CD4-positive, CD25-positive, alpha-beta regulatory T cell (primary cell): ENCODE measurements at places on chromosomes 12 and 14.

GRCh38 chr12:180445-180844, 33.5 kb downstream of the SLC6A12 start:
- no peak for DNase-seq

DNA sequence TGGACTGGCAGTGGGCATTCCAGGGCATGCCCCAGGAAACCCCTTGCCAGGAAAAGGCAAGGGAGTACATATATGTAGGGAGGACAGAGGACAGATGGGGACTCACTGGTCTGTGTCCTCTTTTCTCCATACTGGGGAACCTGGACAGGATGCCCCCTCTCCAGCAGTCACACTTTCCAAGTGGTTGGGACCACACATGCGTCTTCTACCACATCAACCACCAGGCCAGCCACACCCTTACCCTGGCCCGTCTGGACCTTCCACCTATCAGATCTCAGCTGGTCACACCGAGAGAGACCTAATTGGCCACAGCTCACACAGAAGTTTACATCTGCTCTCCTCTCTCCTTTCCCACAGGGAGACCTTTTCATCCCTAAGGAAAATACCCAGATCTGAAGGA, 8.3 kb downstream of the ANKRD33 start:
- no peak for DNase-seq

GRCh38 chr14:89040080-89040459, 215.6 kb downstream of the TTC8 start:
- DNase-seq = no peak

GRCh38 chr12:92574911-92575570, 127.7 kb upstream of the PLEKHG7 start:
- DNase-seq = no peak

GRCh38 chr14:66137081-66137480, 349.1 kb upstream of the CCDC196 start:
- no peak for DNase-seq

GRCh38 chr14:101192661-101193000, 289.1 kb upstream of the RTL1 start:
- no peak for DNase-seq

DNA sequence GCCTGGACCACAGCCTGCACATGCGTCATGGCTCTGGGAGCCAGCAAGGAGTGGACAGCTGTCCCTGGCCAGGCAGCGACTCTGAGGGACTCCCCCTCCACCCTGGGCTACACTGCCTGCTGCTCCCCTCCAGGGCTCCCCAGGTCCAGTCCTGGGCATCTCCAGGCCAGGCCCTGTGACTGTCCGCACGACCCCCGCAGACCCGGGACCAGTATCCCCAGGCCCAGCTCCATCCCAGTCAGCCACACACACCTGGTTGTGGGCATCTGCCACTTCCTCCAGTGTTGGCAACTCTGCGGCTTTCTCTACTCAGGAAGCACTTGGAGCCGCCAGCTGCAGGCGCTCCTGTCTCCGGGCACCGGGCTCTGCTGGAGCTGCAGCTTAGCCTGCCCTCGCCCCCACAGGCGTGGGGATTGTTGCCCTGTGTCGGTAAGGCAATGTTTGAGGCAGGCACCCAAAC, 2.4 kb downstream of the ULK1 start:
- DNase-seq = no peak

DNA sequence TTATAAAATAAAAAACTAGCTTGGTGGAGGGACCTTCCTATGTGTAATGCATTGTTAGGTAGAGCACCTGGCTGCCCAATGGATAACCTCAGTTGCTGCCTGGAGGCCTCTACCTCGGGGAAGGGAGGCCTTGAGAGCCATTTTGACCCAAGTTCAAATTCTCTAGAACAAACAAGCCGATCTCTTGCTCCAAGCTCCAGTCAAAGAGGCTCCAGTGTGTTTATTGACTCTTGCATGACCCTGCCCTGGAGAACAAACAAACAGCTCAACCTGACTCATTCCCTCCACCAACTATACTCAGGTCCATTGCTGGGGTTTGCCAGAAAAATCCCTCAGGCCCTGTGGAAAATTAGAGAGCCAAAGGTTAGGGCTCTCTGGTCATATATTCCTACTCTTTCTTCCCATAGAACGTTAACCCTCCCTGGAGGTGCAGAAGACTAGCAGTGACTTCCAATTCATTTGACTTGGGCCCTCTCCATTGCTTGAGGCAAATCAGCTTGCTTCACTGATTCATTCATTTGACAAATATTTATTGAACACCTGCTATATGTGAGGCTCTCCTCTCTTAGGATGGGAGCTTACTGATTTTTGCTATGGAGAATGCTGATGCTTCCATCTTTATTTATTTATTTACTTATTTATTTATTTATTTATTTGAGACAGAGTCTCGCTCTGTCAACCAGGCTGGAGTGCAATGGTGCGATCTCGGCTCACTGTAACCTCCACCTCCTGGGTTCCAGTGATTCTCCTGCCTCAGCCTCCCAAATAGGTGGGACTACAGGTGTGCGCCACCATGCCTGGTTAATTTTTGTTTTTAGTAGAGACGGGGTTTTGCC, 73.7 kb upstream of the CISTR start:
- DNase-seq = no peak

GRCh38 chr12:63387771-63388170, 236.8 kb upstream of the AVPR1A start:
- no peak for DNase-seq

DNA sequence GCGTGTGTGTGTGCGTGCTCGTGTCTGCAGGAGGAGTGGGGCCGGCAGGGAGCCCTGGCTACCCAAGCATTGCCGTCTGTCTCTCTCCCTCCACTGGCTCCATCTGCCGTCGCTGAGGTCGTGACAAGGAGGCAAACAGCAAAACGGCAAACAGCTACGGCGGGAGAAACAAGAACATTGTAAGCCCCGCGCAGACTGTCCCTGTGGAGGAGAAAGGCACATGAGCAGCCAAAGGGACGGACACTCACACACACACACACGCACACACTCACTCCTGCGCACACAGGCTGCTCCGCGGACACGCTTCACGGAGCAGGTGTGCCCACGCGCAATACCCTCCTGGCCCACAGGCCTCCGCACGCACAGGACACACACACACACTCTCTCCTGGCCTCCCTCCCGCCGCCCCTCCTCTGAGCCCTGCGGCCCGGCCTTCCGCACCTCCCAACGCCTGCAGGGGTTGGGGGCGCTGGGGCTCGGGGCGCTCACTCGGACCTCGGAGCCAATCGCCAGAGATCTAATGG, 905 bp downstream of the CISTR start:
- DNase-seq = no peak

DNA sequence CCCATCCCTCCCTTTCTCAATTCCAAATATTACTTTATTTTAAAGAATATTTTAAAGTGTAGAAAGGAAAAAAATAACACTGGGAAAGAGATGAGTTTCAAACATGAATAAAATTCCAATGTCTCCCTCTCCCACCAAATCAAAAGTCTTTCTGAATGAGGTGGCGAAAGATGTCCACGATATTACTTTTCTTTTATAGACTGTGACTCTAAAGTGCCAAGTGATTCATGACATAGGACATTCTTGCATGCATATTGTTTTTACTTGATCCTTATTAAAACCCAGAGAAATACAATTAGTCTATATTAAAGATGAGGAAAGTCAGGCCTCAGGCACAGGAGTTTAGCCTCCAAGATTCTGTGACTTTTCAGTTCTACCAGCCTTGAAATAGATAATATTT, 16.0 kb upstream of the LUM start:
- DNase-seq = no peak

DNA sequence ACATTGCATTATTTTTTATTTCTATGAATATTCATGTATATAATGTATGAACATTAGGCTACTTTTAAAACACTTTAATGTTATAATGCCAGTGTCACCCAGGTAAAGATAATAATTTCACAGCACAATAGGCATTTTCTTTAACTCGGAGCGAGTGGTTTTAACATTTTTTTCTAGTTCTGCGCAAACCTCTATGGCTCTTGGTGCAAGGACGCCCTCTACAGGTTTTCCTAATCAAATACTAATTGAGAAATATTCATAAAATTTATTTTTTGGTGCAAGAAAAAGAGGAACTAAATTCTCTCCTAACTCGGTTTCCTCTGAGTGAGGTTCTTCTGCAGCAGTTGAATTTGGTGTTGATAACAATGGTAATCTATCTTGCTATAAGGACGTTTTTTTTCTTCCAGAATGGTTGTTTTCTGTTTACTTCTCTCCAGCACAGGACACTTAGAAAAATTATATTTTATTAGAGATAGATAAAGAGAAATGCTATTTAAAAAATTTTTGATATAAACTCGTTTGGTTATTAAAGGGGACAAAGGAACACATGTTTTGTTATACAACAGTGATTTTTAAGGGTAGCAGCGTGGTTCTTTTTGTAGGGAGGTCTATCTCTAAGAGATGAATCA, 2.4 kb upstream of the WIF1 start:
- peak; percentile 53 for DNase-seq

DNA sequence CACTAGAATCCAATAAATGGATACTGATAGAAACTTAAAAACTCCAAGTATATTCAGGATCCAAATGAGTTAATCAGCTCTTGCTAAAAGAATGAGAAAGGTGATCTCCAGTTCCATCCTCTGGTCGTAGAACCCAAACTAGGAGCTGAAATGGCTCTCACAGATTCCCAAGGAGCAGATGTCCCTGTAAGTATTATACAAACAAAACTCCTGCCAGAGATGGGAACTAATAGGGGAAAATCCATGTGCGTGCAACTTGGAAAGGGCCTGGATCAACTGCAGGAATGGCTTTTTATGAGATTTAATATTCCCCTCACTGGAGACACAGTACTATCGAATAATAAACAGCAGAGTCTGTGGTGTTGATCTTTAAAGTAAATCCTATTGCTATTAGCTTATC, 309.2 kb upstream of the TBX3 start:
- no peak for DNase-seq

- DNase-seq = no peak
Measured at GRCh38 chr12:16271062-16271461, 6.4 kb downstream of the SLC15A5 start.

- no peak for DNase-seq
Measured at GRCh38 chr14:72888192-72888591, 5.7 kb downstream of the DPF3 start.

DNA sequence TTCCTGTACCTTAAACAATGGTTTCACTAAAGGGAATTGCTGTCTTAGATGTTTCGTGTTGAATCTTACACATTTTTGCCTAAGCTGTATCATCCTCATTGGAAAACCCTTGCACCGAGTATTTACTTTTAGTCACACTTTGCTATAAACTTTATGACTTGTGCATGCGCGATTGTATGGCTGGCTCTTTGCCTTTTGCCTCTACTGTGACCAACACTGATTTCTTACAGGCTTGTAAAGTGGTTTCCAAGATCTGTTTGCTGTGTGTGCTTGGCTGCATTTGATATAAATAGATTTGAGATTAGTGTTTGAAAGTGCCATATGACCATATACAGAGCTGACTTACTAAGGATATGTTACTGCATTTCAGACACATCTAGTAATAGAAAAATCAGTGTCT, 40.5 kb downstream of the RASSF3 start:
- no peak for DNase-seq

- no peak for DNase-seq
Measured at GRCh38 chr14:105138551-105139111, 29.9 kb downstream of the JAG2 start.

DNA sequence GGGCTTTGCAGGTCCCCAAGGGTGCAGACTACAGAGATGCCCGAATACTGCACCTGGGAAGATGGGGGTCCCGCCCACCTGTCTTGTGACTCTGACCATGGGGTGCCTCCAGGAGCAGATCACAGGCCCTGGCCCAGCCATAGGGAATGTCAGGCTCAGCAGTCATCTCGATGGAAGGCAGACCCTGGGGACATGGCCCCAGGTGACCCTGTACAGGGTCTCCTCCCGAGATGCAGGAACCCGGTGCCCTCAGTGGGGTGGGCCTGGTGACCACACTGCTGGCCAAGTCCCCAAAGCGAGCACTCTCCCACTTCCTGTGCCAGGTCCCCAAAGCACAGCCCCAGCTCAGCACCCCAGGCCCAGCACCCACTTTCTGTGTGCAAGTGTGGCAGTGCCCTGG, 903.7 kb upstream of the USP15 start:
- DNase-seq = no peak

DNA sequence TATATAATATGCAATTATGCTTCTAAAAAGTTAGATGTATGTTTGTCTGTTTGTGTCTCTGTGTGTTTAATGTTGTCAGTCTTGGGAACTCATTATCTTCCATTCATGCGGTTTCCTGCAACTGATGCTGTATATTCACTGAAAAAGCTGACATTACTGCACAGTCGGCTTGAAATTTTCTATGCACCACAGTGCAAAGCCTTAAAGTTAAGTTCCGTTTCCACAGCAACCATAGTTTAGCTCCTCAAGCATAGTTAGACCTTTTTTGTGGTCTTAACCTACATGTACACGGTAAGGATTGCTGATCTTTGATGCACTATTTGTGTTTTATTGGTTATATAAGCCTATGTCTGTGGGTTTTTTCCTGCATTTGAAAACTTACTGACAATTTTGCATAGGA, 309.4 kb downstream of the KCNC2 start:
- no peak for DNase-seq

- DNase-seq = no peak
Measured at GRCh38 chr12:113214895-113215400, 6.3 kb upstream of the TPCN1 start.

DNA sequence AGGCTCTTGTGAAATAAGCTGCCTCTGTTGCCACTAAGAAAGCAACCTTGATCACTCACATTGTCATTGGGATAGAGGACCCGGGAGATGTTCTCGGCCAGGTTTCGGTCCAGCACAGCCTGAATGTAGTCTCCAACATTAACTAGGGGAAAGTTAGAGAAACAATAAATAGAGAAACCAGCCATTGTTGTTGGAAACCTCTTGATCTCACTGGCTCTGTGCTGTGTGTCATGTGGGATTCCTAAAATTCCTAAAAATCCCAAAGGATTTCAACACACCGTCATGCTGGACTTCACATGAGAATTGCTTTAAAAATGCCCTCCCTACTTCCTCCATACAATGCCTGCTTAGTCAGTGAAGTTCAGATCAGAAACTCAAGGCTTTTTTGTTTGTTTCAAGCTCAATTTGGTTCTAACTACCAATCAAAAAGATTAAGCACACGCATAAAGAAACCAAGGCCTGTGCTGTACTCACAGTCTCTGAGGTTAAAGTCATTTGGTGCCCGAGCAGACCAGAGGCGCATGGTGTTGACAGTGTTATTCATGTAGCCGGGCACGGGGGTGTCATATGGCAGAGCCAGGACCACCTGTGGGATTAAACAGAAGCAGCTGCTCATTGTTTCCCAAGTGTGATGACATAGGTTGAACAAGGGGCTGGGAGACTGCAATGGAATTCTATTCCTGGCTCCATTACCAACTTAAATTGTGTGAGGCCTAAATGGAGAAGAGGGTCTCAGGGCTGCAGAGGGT, 23.6 kb downstream of the PYGL start:
- DNase-seq = no peak

DNA sequence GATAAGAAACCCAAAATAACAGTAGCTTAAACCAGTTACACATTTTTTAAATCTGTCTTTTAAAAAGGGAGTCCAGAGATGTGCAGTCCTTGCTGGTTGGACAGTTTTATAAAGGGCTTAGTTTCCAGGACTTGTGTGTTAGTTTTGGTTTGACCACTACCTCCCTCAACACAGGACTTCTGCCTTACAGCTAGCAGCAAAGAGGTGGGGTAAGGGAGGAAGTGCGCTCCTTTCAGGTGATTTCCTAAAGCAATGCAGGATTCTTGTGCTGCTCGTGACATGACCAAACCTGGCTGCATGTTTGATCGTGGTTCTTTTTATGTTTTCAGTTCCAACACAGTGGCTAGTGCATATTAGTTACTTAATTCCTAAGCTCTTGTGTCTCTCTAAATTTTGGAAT, 266.2 kb downstream of the TMTC2 start:
- DNase-seq = no peak
